ENCODE measurements at places on chromosomes 4 and X.

- DNase-seq = no peak
These were observed 24.3 kb downstream of the CFAP97 start for GRCh38 chr4:185179488-185179887.

GRCh38 chrX:12325171-12325570 lies 186.9 kb downstream of the FRMPD4 start:
- DNase-seq = no peak

GRCh38 chr4:173125216-173125812 lies 43.3 kb upstream of the GALNT7 start:
- DNase-seq = no peak

DNA sequence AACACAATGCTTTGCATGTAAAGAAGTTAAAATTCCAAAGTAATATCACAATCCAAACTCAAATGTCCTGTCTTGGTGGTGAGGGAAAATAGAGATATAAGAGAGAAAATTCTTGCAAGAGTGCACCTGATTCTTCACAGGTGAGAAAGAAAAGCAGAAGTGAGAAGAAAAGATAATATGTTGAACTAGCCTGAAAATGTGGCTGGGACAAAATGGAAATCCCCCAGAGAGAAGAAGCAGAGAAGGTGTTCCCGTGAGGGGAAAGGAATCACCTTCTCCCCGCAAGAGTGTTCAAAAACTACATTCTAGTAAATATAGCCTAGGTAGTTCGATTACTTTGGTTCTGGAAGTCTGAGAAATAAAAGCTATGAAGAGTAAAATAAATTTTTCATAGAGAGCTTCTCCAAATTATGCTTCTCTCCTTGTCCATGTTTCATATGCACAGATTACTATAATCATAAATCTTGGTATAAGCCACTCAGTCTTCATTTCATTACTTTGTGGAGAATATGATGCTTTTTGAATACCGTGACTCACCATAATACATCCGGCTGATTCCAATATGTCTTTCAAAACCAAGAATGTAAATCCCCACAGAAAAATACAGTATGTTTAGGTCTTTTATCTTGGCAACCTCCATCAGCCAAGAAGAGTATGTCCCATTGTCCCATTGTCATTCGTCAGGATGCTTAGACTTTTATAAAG lies 63.1 kb downstream of the COX18 start:
- DNase-seq = no peak

DNA sequence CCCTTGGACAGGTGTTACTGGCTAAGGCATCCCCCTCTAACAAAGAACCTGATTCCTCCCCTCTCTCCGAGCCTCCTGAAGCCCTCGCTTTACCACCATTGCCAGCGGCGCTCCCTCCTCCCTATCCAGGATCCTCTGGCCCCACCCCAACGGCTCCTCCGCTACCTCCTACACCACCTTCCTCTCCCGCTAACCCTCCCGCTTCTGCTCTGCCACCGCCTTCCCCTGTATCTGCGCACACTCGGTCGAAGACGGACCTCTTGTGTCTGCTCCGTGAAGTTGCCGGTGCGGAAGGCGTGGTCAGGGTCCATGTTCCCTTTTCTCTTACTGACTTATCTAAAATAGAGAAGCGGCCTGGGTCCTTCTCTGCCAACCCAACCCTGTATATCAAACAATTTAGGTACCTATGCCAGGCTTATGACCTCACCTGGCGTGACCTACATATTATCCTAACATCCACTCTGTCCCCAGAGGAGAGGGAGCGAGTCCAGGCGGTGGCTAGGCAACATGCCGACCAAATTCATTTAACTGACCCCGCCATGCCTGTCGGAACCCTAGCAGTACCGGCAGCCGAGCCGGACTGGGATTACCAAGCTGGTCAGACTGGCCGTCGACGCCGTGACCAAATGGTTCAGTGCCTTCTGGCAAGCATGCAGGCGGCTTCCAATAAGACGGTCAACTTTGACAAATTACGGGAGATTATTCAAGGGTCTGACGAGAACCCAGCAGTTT lies 958.9 kb downstream of the RPA4 start:
- no peak for DNase-seq

DNA sequence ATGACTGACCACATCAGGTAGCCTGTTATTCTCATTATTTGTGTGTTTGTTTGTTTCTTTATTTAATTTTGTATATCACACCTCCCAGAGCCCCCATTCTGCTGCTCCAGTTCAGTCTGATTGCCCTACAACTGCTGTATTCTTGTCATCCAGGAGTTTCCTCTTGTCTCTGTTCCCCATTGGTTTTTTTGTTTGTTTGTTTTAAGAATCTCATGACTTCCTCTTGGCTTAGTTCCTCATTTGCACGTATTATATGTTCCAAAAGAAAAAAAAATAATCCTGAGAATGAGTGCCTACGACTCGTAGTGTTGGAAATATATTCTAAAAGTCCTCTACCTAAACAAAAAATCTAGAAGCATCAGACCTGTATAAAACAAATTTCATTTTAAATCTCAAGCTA lies 142.3 kb upstream of the SLIT2 start:
- no peak for DNase-seq

DNA sequence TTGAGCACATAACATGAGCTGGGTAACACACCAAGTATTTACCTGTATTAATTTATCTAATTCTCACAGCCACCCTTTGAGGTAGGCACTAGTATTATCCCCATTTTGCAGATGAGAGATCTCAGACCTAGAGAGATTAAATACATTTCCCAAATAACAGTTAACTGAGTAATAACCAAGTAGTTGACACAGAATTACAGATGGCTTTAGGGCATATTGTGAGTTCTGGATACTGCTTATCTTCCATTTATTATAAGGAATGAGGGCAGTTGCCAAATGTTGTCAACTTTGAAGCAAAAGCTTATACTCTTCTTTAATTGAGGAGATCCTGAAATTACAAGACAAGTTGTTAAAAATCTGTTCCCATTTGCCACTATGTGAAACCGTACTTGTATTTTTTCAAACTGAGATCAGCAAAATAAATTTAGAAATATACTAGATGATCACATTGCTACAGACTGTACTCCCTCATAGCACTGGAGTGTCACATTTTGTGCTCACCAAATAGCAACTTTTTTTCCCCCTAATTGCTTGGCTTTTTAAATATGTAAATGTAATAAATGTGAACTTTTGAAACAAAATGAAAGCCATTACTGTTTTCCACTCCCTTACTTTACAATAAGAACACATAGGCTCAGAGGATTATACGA lies 62.0 kb downstream of the ZNF827 start:
- DNase-seq = no peak

- no peak for DNase-seq
These were observed 11.4 kb upstream of the S100G start for GRCh38 chrX:16638533-16638932.

GRCh38 chr4:15913631-15913970 lies 24.9 kb downstream of the FGFBP1 start:
- no peak for DNase-seq

GRCh38 chr4:122588453-122589238 lies 32.2 kb downstream of the IL21 start:
- DNase-seq = no peak

DNA sequence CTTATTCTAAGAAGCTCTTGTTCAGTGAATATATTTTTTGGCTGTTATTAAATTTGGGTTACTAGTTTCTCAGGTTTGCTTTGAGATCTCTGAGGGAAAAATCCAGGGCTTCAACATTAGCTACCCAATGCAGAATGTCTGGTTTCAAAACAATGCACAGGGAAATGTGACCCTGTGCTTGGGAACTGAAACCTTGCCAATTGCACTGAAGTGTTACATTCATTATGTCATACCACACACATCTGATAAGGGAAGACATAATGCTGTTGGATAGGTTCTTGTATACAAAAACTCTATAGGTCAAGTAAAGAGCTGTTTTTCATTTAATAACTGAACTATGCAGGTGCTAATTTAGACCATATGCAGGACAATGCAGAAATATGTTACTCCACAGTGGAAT lies 345.3 kb upstream of the BMP3 start:
- no peak for DNase-seq

- DNase-seq = no peak
These were observed 80.6 kb downstream of the PPP2R2C start for GRCh38 chr4:6391852-6392188.

DNA sequence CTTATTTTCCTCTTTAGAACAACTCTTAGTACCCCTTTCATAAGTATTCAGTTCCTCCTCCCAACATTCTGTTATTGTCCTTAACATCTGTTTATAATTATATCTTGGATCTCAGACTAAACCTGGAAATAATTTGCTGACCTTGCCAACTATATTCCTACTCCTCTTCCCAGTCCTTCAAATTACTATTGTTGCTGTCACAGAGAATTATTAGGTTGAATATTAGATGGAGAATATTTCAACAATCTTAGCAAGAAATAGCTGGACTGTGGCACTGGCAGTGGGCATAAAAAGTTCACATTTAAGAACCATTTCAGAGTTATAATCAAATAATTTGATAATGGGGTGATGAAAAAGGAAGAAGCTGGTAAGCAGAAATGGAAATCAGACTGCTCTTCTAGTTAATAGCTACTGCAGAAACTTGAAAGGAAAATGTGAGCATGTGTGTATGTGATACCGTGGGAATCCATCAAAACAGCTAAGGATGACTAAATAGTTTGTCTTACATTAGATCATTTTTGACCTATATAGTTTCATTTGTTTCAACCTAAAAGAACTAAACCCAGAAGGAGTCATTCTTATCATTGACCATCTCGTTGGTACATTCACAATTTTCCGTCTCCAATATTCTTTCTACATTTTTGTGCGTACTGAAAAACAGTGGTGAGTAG lies 43.3 kb upstream of the PRDM8 start:
- no peak for DNase-seq

DNA sequence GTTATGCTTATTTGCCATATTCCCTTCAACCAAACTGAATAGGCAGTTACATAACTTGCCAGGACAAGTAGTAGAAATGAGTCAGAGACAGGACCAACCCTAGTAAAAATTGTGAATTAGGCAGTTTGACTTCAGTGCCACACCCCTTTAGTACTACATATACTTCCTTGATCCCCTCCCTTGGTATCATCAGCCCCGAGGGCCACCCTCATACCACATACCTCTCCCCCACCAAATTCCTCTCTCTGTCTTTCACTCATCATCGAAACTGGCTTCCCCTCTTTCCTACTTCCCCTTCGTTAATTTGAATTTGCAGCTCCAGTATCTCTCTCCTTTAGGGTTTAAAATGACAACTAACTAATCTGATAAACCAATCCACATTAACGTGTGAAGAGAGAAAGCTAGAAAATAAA lies 7.9 kb upstream of the PTPN13 start:
- DNase-seq = no peak

DNA sequence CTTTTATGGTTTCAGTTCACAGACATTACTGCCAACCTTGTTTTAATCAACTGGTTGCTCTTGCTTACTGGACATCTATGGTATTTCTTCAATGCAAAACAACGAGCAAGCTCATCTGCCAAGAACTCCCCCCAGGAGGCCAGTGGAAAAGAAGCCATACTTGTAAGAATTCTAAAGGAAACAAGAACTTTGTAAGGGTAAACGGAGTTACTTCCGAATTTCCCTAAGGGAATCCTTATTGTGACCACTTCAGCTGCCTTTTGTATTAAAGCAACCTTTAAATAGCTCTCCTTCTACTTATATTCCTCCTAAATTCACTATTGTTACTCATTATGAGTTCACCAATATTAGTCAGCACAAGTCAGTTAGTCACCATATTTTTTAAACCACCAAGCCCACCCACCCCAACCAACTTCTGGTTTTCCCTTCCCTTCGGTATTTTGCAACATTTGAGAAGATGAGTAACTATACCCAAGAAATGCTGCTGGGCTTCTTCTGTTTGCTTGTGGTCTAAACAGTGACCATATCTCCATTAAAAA lies 602.8 kb upstream of the DIPK2B start:
- DNase-seq = peak; percentile 41

DNA sequence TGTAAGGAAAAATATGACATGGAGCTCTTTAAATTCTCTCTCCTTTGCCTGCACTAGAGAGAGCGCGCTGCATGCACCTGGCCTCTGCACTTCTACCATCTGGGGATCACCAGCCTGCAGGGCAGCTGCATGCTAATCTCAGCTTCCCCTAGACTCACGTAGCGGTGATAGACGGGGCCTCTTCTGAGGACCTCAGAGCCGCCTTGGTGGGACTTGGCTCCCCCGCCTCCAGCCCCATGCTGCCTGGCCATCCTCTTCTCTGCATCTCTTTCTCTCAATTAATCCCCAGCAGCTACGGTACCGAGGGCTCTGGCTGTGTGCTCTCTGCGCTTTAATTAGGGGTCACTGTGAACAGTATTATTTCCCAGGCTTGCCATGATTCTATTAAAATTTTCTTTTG lies 52.8 kb upstream of the PSAPL1 start:
- no peak for DNase-seq

DNA sequence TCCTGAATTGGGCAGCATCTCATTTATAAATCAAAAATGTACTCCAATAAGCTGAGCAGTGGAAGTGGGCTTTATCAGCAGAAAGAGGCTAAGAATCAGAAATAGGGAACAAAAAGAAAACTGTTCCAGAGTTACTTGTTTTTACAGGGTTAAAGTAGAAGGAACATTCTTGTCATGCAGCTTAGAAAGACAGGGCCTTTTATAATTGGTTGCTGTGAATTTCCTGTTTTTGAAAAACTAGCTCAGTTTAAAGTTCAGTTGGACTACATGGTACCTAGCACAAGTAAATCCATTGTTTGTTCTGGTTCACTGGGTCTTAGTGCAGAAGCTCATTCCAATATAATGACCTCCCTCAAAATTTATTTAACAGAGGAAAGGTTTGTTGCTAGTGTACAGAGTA lies 200.8 kb downstream of the GRIA2 start:
- no peak for DNase-seq

DNA sequence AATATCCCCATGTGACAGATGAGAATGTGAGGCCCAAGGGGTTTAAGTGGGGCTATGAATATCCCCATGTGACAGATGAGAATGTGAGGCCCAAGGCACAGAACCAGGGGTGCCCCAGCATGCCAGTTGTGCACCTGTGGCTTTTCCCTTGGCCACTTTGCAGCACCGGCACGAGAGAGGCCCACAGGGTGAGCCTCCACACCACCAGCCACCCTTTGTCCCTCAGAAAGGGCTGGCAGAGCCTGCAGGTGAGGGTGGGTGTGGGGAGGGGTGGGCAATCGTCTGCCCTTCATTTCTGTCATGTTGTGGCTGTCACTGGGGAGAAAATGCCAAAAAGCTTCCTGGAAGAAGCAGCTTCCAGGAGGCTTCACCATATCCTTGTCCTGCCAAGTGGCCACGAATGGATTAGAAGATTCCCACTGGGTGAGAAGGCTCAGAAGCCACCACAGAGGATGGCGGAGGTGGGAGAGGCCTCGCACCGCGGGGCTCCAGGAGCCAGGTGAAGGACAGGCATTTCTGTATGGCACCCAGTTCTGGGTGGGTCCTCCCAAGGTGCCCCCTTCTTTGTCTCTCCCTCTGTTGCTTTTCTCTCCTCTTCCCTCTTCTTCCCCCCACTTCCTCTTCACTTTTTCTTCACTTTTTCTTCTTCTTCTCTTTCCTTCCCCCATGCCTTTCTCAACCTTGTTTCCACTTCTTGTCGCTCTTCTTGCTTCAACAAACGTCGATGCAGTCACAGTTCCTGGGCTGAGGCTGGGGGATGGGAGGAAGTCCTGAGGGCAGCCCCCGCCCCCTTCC lies 469 bp upstream of the GPR78 start:
- DNase-seq = no peak

- no peak for DNase-seq
These were observed 64.0 kb downstream of the SOX3 start for GRCh38 chrX:140440876-140441275.
